ENCODE measurements at places on chromosomes 3 and 15.

DNA sequence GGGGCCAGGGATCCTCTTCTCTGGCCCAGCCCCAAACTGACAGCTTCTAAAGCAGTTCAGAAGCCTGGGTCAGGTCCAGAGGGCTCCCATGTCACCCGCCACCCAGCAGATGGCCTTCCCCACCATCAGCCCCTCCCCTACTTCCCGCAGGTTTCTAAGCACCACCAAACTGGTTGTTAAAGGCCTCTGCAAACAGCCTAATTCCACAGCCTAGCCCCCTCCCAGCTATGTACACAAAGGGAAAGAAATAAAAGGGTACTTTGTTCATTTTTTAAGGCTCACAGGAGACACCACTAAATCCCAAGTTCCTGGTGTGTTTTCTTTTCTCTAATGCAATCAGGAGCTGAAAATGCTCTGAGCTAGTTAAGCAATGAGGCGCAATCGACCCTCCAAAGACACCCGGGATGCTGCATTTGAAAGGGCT lies 30.6 kb downstream of the PLCH1 start:
- no peak for DNase-seq

- no peak for DNase-seq
Measured at GRCh38 chr3:179837374-179837773, 184.5 kb downstream of the USP13 start.

- DNase-seq, result no peak
Measured at GRCh38 chr15:26146202-26146601, 283.1 kb upstream of the ATP10A start.

GRCh38 chr3:145094355-145094941 lies 1066.5 kb downstream of the PLOD2 start:
- DNase-seq, result peak; percentile 68
